ENCODE measurements at places on chromosomes 2 and 18.
A peak's percentile ranks its signal among the peaks of the same experiment; 100 is the strongest.

- DNase-seq = no peak
Measured at GRCh38 chr2:45626387-45627221, 15.5 kb upstream of the SRBD1 start.

DNA sequence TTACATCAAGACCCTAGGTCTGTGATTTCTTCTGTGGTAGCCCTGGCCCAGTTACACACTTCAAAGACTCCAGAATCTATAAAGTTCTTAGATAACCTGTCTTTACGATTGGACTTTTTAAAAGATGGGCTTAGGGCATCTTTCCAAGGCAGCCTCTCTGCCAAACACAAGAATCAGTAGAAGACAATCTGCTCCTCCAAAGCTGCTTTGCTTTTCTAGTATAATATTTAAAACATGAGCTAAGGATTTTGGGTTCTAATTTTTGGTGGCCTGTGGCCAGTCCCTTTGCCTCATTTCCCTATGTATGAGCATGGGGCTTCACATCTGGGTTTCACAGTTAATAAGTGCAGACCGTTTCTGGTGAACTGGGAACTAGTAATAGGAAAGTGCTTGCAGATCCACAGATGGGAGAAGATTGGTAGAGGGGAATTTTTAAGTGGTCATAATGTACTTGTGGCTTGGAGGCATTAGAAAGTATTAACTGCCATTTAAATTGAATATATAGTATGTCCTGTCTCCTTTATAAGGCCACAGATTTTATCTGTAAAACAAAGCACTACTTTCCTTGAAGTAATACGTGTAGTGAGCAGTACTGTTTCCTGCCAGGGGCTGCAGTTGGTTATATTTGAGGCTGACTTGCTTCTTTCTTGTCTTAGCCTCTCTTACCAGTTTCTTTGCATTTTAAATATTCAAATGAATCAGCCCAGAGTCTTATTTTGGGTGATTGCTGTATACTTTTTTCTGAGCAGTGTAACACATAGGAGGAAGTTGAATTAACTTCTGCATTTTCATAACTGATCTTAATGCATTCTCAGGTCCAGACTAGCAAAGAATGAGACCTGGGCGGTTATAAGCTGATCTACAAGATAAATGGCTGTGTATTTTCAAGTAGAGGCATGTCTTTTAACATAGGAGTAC lies 1.5 kb downstream of the ARPC2 start:
- peak; percentile 74 for DNase-seq

- no peak for DNase-seq
Measured at GRCh38 chr2:7881466-7881865, 800.4 kb upstream of the ID2 start.

DNA sequence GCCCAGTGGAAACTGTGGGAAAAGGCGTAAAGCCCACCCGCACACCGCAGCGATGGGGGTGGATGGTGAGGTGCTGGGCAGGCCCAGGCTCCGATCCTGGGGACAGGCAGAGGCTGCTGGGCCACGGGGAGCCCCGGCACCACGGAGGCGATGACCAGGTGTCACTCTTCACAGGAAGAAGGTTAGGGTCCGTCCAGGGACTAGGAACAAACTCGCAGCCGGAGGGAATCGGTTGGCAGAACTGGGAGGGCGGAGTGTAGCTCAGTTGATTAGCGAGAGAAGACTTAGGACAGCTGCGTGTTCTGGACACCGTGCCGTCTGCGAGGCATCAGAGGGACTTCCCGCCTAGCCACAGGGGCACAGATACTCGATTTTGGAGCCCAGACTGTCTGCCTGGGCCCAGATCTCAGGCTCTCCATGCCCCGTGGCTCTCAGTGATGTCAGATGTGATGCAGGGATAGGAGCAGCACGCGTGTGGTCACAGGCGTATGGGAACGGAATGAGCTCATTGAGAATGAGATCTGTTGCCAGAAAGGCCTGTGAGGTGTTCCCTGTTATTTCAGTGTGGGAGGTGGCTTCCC lies 16.1 kb upstream of the ALLC start:
- DNase-seq = no peak

DNA sequence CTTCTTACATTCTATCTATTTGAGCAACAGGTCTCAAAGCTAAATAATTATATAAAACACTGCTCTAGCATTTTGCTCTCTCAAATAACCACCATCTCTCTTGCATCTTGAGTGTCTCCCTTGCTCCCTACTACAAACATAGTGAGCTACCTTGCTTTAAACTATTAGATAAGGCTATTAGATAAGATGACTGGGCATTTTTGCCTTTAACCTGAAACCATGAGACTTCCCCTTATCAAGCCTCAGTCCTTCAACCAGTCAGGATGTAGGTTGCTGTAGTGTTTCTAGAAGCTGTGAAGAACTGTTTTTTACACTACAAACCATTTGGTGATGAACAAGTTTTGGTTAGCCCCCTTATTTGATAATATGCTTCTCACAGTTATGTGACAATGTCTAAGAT lies 115.4 kb upstream of the MAP2 start:
- no peak for DNase-seq

- no peak for DNase-seq
Measured at GRCh38 chr18:27713037-27713737, 463.7 kb downstream of the CDH2 start.

DNA sequence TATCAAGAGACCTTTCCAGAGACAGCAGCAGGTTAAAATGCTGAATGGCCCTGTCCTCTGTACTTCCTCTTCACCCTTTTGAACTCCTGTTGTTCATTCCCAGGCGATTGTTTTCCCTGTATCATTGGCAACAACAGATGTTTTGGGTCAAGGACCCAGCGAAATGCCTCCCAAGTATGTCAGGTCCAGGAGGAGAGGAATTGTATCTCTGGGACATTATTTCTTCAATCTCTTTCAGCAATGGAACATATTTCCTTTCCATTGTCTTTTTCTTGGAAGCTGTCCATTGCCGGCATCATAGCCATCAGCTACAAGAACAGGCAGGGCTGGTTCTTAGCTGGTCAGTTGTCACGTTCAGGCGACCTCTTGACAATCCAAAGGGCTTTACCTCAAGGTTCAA lies 76.2 kb downstream of the NRP2 start:
- DNase-seq = no peak

GRCh38 chr2:64609227-64609941 lies 44.3 kb downstream of the SERTAD2 start:
- DNase-seq = peak; percentile 54

GRCh38 chr2:193963472-193964119 lies 1693.4 kb upstream of the SLC39A10 start:
- DNase-seq = no peak

DNA sequence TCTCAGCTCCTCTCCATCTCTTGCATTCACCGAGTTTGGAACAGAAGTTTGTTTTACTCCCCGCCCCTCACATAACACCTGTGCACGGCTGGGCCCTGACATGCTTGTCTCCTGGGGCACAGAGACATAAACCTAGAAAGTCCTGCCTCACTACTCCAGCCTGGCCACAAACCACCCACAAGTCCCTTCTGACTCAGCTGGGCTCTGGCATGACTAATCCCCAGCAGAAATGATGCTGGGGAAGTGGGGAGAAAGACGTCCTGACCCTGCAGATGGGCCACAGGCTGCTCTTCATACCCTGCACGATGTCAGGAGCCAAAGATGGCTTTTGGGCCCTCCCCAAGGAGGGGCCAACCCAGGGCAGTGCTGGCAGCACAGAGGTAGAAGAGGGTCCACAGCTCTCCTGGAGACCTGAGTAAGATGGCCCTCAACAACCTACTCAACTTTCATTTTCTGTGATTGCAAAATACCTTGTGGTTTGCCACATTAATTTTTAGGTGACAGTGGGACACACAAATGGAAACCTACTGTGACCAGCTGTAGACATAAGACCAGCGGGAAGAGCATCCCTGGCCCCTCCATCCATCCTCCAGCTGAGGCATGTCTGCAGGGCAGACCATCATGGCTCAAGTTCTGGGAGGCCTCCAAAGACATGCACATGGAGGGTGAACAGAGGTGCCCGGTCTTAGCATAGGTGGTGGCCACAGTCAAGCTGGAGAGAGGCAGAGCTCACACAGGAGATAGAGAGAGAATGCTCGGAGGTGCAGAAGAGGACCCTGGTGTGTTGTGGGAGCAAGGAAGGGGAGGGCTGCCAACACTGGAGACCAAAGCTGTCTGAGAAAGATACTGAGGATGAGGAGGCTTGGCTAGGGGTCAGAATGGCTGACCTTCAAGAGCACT lies 40.0 kb downstream of the DNMT3A start:
- DNase-seq = peak; percentile 80

DNA sequence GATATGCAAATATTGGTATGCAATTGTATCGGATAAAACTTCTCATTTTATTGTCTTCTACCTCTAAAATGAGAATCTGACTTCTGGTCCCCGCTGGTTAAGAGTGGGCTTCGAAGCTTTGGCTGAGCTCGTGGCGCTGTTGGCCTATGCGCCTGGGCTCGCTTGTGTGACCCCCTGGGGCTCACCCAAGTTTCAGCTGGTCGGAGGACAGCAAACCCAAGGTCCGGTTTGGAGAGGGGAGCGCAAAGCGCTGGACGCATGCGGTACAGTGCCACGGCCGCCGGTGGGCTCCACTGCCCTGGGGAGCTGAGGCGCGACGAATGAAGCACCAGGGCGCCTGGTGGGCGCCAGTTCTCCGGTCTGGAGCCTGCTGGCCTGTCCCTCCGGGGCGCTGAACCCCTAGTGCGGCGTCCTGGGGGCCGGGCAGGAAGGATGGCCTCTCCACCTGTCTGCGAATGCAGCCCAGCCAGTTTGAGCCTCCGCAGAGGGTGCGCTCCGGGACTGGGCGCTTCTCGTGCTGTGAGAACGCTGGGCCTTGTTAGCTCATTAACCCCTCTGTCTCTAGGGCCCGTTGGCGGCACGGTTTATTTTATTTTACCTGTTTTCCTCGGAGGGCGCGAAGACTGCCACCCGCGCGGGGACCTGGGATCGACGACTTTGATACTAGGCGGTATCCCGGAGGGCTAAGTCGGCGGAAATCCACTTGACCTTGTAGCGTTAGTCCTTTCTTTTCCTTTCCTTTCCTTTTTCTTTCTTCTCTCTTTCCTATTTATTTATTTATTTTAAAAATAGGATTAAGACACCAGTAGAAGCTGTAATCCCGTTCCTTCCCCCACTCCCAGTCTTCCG lies 10.4 kb downstream of the MEIS1 start:
- DNase-seq = no peak

DNA sequence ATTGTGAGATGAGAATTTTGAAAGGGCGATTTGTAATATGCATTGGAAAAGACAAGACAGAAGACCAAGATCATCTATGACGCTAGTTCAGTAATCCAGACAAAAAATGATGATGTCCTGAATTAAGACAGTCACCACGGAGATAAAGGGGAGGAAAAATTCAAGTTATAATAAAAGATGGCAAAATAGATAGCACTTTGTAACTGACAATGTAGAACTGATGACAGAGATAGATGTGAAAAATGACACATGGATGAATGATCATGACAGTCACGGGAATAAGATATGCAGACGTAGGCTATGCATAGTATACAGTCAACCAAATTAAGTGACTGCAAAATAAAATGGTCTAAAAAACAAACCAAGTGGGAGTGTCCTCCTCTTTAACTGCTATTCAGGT lies 59.2 kb downstream of the SRBD1 start:
- no peak for DNase-seq

- no peak for DNase-seq
Measured at GRCh38 chr2:43102366-43103092, 123.9 kb downstream of the ZFP36L2 start.

GRCh38 chr2:134289225-134289624 lies 35.4 kb downstream of the MGAT5 start:
- no peak for DNase-seq

- no peak for DNase-seq
Measured at GRCh38 chr2:53750041-53750768, 17.4 kb upstream of the CHAC2 start.

DNA sequence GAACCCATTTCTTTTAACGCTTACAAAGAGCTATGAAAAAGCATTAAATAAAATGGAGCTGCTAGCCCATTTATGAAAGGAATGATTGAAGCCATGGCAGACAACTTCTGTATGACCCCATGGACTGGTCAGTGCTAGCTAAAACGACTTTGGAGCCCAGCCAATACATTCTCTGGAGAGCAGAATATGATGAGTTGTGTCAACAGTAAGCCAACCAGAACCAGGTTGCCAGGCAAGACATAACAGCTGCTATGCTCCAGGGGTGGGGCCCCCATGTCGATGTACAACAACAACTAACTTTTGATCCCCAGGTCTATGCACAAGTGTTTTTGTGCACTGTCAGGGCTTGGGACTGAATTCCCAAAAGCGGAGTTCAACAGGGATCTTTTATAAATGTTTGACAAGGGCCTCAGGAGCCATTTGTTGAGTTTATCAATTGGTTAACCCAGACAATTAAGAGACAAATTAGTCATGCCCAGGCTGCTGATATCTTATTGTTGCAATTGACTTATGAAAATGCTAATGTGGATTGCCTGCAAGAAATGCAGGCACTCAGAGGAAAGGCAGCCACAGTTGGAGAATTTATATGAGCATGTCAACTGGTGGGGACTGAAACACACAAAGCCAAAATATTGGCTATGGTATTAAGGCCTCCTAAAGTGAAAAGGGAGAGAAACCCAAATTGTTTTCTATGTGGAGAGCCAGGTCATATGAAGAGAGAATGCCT lies 64.6 kb upstream of the MYO3B start:
- DNase-seq = no peak

- DNase-seq = no peak
Measured at GRCh38 chr2:12543978-12544558, 172.7 kb upstream of the TRIB2 start.

DNA sequence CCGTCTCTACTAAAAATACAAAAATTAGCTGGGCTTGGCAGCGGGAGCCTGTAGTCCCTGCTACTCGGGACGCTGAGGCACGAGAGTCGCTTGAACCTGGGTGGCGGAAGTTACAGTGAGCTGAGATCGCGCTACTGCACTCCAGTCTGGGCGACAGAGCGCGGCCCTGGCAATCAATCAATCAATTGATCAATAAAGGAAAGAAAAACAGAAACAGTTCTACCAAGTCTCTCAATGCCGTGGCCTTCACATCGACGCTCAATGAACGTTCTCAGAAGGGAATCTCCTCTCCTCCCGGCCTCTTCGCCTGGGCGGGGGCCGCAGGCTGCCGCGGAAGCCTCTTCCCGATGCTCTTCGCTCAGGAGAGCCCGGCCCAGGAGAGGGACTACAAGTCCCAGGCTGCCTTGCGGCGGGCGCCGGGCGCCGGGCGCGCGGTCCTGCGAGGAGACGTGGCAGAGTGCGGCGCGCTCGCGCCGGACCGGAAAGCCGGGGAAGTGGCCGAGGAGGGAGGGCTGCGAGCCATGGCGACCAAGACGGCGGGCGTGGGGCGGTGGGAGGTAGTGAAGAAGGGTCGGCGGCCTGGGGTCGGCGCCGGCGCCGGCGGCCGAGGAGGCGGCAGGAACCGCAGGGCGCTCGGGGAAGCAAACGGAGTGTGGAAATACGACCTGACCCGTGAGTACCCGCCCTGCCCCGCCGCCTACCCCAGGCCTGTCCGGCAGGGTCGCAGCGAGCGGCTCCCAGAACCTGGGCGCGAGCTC lies at the start of gene TMEM214:
TSS of gene TMEM214 (plus strand) at position 471 of the 758 bp plus-strand sequence. CDS start at position 522, 51 bp downstream.
- peak; percentile 62 for DNase-seq

DNA sequence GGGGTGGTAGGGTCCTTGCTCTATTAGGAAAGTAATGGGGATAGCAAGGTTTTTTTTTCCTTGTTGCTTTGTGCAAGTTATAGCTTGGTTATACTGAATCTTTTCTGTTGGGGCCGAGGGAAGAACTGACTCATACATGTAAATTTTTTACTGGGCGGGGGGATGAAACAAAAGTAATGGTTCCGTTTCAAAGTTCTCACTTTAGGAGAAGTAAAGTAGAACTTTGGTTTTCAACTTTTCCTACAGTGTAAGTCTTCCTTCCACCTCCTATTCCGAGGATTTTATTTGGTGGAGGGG lies 1.1 kb downstream of the AFTPH start:
- peak; percentile 66 for DNase-seq

All from AML-193 (cell line).